NCI-H2171 treated with DMSO at 0.1 percent for 48 hours (cell line): ENCODE measurements at places on chromosomes 16 and 17.

GRCh38 chr17:5825717-5826330 is 241.5 kb upstream of the NLRP1 start:
- no peak for DNase-seq

GRCh38 chr17:80387071-80387470 is 27.9 kb upstream of the ENDOV start:
- DNase-seq = no peak

GRCh38 chr17:57260325-57261083 is 4.2 kb downstream of the MSI2 start:
- peak; percentile 57 for DNase-seq

GRCh38 chr17:6059406-6059805 is 10.8 kb upstream of the WSCD1 start:
- no peak for DNase-seq

- peak; percentile 94 for DNase-seq
Measured at GRCh38 chr16:56019274-56019673, 144.1 kb upstream of the CES5A start.

DNA sequence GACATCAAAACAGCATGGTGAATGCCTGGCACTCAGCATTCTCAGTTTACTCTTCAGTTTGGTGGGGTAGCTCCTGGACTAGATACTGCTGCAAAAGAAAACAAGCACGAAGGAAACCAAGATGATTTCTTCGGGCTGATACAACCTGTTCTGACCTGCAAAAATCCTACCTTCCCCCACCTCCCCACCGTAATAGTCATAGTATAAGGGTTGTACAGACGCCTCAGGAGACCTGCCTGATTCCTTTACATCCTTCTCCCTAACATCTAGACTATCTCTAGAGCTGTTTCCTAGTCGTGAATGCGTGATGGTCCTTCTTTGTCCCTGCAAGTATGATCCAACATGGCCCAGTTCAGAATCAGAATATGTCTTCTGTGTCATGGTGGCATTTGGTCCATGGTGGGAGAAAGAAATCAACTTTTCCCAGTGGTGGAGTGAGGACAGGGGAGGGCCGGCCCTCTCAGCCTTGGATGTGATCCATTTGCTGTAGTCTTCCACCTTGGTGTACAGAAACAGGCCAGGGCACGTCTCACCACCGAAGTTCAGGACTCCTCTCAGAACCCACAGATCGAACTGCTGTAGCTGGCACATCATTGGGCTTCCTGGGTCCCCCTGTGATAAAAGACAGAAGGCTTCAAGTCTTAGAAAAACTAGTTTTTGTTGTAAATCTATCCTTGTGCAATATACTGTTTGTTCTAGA is 14.5 kb downstream of the PRSS54 start:
- DNase-seq = no peak

DNA sequence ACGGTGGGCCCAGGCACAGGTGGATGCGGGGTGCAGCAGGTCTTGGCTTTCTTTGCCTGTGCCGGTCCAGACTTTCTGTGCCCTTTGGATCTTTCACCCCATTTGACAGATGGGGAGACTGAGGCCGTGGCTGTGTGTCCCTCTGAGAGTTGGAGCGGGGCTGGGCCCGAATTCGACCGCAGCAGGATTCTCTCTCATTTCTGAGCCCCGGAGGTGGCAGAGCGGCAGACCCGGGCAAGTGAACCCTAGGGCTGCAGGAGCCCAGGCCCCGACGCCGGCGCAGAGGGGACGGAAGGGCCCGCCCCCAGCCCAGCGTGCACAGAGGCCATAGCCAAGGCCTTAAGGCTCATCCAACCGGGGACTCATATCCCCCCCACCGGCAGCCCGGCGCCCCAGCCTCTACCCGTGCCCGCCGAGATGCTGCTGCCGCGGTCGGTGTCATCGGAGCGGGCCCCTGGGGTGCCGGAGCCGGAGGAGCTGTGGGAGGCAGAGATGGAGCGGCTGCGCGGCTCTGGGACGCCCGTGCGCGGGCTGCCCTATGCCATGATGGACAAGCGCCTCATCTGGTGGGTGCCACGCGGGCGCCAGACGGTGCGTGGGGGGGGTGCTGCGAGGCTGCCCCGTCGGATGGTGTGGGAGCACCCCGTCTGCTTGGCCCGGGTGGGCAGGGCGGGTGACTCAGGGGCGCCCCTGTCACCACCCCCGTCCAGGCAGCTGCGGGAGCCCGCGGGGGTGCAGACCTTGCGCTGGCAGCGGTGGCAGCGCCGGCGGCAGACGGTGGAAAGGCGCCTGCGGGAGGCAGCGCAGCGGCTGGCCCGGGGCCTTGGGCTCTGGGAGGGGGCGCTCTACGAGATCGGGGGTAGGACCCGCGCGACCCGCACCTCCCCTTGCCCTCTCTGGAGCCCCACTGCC is 857 bp downstream of the TMC8 start:
- peak; percentile 12 for DNase-seq

- no peak for DNase-seq
Measured at GRCh38 chr17:27242951-27243350, 51.0 kb upstream of the WSB1 start.

GRCh38 chr16:10889855-10890254 is 12.9 kb downstream of the CIITA start:
- no peak for DNase-seq

- no peak for DNase-seq
Measured at GRCh38 chr16:12874186-12874585, 27.2 kb upstream of the SHISA9 start.

DNA sequence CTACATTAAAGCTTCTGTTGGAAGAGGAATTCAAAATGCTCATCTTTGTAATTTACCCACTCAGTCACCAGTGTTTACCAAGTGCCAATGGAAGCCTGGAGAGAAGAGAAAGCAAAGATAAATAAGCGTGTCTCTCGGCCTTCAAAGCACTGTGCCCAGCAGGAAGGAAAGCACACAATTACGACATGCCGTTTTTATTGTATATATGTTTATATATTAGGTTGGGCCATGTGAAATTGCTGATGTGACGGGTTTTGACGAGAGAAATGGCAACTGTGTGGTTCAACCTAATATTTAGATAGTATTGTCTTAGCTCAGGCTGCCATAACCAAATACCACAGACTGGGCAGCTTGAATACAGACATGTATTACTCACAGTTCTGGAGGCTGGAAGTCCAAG is 79.3 kb upstream of the HSBP1 start:
- no peak for DNase-seq

- DNase-seq = no peak
Measured at GRCh38 chr17:80219763-80220053, 425 bp downstream of the SGSH start.

GRCh38 chr17:50322271-50322670 is 23.7 kb upstream of the XYLT2 start:
- no peak for DNase-seq

- no peak for DNase-seq
Measured at GRCh38 chr17:81196505-81197408, 26.0 kb downstream of the CEP131 start.

DNA sequence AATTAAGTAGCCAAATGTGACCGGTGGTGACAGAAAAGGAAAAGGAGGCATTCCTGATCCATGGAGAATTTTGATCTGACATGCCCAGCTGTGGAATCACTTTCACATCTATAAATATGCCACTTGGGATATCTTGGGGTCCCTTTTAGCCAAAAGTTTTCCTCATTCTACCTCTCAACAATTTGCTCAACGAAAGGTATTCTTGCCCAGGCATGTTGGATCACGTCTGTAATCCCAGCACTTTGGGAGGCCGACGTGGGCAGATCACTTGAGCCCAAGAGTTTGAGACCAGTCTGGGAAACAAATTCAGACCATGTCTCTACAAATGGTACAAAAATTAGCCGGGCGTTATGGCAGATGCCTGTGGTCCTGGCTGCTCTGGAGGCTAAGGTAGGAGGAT is 24.3 kb downstream of the LITAF start:
- DNase-seq = no peak

GRCh38 chr16:69486724-69487123 is 62.3 kb downstream of the CYB5B start:
- no peak for DNase-seq
